NCI-H187 (cell line): ENCODE measurements at places on chromosomes 3 and 15.

DNA sequence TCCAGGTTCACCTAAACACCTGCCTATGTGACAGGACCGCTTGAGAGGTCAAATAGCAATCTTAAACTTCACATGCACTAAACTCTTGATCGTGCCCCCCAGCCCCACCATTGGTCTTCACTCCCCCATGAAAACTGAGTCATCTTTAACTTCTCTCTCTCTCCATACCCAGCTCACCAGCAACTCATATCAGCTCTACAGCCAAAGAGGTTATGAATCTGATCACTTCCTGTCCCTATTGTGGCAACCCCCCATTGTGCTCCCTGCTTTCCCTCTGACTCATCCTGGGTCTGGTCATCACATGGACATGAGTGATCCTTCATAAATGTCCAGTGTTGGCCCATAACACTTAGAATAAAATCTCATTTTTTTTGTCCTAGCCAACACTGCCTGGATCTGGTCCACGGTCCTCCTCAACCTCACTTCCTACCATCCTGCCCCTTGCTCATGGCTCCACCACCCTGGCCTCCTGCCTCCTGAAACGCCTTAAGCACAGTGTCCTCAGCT, 103.4 kb upstream of the HACD2 start:
- no peak for DNase-seq

DNA sequence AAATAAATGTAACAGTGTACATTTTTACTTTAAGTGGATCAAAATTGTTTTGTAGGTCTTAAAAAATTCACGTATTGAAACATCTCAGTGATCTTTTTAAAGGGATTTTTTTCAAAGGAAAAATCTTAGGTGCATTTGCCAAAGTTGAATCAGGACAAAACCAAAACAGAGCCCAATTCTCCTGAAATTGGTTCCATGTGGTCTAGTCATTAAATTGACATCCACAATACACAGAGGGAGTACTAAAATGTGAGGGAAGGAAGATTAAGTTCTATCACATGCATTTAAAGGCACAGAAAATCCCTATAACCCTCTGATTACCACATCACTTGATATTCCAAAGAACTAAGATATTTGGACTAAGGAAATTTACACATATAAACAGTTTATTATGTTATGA, 39.3 kb upstream of the HDC start:
- DNase-seq = no peak

- no peak for DNase-seq
These were observed 26.4 kb downstream of the TIGIT start for GRCh38 chr3:114320246-114320645.

- no peak for DNase-seq
These were observed 108.3 kb downstream of the OCA2 start for GRCh38 chr15:27990521-27991515.
